Activated CD8-positive, alpha-beta T cell treated with anti-CD3 and anti-CD28 coated beads for 36 hours (primary cell): ENCODE measurements at places on chromosomes 13 and 19.

DNA sequence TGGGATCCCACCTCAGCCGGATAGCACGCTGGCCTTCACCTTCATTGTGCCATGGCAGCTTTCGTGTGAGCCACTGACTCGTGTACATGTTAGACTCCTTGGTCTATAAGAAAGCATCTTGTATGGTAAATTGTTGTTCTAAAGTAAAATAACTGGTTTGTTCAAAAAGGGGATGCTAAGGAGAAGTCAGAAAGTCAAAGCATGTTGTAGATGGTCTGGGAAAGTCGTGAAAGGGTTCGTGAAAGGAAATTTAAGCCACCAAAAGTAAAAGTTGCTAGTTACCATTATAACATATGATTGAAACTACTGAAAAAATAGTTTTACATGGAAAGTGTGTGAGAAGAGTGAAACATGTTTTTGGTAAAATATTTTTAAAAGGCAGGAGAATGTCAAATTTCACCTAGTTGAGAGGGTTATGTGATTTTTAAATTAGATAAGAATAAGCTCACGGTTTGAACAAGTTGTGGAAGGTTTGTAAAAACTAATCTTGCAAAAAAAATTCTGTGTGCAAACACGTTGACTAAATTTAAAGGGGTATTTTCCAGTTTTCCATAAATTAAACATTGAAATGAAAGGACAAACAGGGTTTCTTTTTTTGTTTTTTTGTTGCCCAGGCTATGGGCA lies 23.4 kb downstream of the DPRX start:
- no peak for DNase-seq

DNA sequence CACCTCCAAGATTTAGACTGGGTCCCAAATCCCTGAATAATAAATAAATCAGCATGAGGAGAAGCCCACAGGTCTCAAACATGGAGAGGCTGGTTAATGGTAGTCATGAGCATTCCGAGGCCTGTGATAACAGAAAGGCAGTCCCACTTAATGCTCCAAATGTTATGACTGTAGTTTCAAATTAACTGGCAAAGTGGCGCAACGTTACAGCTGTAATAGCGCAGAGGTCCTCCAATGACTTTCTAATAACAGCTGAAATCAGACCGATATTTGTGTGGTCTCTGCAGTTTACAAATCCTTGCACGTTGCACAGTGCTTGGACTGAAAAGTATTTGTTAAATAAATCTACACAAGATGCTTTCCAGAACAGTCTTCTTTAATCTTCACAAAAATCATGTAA lies 141.8 kb downstream of the ABCC4 start:
- no peak for DNase-seq

DNA sequence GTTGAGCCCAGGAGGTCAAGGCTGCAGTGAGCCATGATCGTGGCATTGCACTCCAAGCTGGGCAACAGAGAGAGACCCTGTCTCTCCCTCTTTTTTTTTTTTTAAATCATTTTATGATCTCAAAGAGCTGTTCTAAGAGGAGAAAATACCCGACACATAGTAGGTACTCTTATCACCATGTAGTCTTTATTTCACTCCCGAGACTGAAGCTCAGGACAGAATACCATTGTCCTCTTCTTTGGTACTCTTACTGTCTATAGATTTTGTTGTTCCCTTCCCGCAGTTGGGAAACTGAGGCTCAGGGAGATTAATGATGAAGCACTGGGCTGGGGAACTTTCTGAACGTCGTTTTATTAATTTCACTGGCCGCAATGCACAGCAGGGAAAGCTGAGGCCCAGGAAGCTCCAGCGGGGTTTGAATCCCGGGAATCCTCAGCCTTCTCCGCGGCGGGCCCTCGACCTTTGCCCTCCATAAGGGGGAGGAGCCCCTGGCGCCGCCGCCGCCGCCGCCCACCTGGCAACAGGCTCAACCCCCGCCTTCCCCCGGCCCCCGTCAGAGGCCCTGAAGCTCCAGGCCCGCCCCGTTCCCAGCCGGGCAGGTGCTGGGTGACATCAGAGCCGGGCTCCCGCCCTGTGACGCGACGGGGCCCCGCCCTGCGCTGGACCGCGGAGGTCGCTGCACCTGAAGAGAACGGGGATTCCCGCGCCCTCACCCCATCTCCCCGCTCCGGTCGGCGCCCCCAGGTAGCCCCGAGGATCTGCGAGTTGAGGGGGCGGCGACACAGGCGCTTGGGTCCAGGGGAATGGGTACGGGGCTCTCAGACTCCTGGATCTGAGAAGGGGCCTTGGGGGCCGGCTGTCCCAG lies 1.6 kb downstream of the MYH14 start:
- peak; percentile 30 for DNase-seq

DNA sequence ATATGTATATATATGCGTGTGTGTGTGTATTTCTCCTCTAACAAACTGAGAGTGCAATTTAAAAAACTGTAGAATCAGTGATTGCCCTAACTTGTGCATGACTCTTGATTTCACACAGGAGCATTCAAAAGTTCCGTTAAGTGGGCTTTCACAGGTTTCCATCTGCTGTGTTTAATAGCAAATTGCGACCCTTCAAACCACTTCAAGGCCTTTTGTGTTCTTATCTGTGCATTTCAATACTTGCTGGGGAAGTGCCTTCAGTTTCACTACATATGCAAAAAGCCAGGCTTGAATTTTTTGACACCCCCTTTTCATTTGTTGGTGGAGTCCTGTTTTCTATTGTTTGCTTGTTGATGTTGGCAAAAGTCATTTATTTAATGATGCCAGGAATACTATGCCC lies 158.0 kb downstream of the TM9SF2 start:
- no peak for DNase-seq

- DNase-seq: no peak
Observed at GRCh38 chr13:29182216-29182615, 362.1 kb downstream of the MTUS2 start.

DNA sequence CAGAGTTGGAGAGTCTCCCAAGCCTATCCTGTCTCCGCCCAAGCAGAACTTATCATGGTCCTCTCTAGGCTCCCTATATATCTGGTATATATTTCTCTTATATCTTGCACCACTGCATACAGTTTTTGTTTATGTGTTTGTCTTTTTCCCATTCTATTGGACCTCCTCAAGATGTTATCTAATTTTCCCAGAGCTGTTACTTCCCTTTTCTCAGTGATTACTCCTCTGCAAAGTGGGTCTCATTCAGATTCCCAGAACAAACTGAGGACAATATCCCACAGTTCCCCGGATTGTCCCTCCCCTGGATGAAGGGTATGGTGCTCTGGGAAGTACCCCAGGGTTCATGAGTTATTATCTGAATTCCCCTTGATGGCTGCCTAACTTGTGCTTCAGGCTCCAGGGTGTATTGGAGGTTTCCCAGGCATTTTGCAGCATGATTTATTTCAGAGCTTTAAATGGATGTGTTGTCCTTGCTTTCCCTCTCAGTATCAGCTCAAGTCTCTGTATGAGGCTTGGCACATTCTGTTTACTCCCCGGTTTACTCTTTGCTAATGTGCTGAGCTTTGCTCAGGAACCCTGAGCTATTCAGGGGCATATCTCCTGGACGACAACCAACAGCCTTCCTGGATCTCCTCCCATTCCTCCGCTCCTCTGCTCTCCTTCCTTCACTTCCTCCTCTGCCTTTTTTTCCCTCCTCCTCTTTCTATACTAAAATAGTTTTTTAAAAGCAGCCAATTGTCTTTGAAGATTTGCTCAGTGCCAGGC lies 329.3 kb downstream of the SPRY2 start:
- no peak for DNase-seq

DNA sequence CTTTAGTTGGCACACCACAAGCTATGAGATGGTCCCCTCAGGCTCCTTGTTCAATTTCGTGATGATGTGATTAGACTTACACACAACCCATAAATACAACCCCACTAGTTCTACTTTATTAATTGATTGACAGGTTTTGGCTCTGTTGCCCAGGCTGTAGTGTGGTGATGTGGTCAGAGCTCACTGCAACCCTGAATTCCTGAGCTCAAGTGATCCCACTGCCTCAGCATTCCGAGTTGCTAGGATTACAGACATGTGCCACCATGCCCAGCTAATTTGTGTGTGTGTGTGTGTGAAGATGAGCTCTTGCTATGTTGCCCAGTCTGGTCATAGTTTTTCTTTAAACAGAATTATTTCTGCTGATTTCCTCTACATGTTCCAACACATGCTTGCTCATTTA lies 17.5 kb upstream of the HTR2A start:
- DNase-seq: no peak

DNA sequence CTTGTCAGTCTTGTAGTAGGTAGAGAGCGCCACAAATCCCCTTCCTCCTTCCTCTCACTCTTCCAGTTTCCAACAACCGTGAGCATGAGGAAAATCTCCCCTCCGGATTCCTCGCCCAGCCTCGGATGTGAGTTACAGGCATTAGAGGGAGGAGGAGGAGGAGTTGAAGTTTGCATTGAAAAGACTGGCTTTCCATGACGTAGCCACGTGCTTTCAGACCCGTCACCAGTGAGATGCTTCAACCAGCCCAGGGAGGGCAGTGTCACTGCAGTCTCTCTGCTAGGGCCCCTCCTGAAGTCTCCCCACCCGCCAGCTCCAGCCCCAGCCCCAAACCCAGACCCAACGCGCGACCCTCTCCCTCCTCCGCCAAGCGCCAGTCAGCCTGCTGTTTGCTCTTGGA lies 442 bp upstream of the FGF14 start:
- DNase-seq: peak; percentile 68
